K562 (cell line): ENCODE measurements at places on chromosomes 12 and 14.

GRCh38 chr14:84792722-84793410 is 737.1 kb upstream of the FLRT2 start:
- no peak for DNase-seq

- DNase-seq: no peak
Observed at GRCh38 chr12:58224536-58225105, 283.3 kb downstream of the ATP23 start.

- peak; percentile 83 for DNase-seq
Observed at GRCh38 chr12:47819138-47819895, 386 bp downstream of the HDAC7 start.

DNA sequence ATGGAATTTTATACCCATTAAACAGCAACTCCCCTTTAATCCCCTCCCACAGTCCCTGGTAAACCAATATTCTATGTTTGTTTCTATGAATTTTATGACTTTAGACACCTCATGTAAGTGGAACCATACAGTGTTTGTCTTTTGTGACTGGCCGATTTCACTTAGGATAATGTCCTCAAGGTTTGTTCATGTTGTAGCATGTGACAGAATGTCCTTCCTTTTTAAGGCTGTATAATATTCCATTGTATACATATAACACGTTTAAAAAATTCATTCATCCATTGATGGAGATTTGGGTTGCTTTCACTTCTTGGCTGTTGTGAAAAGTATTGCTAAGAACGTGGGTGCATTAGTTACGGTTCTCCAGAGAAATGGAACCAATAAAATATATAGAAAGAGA is 40.2 kb downstream of the ARF6 start:
- no peak for DNase-seq

GRCh38 chr12:110289044-110289710 is 8.1 kb downstream of the ATP2A2 start:
- DNase-seq: no peak

DNA sequence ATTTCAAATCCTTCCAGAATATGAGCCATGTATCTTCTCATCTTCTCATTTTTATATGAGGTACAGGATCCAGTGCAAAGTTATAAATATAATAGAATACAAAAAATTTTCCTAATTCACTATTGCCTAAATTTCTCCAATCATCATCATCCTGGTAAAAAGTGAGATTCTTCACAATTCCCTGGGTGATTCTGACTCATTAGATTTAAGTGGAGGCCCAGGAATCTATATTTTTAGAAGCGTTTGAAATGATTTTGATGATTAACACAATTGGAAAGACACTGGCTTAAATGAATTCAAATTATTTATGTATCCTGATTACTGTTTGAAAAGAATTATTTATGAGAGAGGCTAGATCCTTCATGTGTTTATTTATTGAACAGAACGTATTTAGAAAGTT is 380.3 kb upstream of the PDE3A start:
- no peak for DNase-seq

GRCh38 chr14:92308716-92309115 is 14.2 kb upstream of the SLC24A4 start:
- DNase-seq: no peak

- DNase-seq: no peak
Observed at GRCh38 chr12:112557951-112558630, 139.3 kb downstream of the PTPN11 start.
